ENCODE measurements at places on chromosomes 5 and 9.

DNA sequence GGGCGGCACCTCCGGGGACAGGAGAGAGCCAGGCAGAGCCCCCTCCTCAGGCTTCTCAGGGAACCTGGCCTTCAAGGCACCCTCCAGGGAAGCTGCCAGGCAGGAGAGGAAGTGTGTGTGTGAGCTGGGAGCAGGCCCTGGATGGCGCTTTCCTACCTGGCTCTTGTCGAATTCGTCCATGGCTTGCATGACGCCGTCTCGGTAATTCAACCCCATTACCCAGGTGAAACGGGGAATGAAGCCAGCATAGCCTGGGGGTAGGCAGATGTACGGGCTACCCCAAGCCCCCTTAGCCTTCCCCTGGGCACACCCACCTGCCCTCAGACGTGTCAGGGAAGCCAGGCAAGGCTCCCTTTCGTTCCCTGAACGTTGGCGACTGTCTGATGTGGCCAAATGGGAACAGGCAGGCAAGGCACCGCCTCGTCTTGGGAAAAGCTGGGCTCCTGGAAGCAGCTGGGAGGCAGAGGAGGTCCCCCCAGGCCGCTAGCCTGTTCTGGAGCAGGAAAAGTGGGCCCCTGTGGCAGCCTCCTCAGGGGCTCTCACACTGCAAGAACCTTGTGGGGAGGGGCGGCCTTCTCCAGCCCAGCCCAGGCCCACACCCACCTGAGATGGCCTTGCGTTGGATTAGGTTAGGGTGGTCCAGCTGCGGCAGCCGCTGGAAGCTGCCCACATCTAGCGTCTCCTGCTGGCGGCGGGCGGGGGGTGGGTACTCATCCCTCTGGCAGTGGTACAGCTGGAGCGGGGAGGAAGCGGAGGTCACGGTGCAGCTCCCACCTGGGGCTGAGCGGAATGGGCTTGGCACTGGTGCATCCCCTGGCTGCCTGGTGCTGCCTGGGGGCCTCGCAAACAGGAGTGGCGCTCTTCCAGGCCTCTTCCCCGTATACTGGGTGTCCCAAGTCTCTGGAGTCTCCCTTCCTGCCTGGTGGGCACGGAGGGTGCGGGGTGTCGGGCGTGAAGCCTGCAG is 3.7 kb downstream of the TUBB4B start:
- no peak for DNase-seq

DNA sequence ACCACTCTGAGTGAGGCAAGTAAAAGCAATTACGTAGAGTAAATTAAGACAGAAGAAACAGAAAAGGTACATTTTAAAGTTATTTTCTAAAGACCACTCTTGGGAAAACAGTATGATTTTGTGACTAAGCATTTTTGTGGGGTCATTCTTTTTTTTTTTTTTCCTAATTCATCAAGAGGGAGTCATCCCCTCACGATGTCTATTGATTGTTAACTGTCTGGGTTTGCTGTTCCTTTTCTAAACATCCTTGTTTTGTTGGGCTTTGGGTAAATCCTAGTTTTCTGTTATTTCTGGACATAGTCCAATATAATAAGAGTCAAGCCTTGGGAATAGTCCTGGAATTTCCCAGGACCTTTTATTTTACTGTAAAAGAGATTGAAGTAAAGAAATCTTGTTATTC is 63.8 kb downstream of the ANKRD55 start:
- DNase-seq, result no peak

DNA sequence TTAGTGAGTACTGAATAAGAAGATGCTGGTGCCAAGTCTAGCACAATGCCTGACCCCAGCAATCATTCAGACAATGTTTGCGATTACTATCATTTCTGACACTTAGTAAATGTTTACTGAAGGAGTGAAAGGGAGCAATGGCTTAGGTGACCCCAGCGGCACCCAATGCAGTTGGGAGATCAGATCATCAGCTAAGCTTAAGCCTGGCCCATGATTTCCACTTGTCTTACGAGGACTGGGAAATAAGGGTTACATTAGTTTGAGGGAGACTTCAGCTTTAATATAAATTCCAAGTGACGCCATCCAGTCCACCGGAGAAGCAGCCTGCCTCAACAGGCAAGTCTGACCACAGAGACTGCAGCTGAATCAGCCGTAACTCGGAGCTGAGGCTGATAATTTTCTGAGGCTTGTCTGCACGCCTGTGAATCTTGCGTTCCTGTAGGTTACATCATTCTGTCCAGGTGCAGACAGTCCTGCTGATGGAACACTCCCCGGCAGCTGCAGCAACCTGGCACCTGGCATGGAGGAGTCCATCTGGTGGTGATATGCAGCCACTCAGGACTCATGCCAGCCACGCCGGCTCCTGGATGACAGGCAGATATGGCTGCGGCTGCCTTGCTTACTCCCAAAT is 34.9 kb upstream of the FGF1 start:
- DNase-seq, result no peak

DNA sequence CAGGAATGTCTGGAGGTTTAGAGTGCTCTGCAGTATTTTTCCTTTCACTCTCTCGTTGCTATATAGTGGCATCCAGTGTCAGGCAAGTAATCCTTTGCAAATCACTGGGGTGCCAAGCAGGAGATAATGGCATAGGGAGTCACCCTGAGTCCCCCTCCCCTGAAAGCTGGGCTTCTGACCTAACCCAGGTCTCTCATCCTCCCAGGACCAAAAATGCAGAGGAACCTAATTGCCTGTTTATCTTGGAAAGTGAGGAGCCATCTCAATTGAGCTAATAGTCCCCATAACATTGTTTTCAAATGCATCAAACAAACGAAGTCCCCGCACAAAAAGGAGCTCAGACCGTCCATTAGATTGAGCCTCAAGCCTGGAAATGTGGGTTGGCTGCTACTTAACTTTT is 368.0 kb upstream of the IRX2 start:
- DNase-seq, result no peak

DNA sequence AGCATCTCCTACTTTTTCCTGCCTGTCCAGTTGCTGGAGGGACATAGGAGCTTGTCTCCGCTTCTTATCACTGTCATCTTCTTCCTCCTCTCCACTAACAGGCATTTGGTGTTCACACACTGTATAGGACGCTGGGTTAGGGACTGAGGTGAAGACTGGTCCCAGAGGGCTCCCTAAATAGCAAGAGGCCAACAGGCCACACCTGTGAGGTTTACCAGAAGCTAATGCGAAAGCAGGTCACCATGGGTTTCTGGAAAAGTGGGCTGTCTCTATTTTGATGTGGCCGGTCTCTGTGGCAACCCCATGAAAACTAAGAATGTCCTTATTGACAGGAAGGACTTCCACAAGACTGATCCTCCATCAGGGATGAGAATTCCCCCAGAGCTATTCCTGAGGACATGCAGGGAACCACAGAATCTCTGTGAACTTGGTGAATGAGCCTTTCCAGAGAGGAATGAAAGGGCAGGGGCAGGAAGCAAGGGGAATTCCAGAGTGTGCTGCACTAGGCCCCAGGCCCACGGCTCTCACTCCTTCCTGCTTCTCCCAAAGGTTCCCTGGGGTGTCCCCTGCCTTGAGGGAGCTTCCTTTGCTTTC is 61.7 kb downstream of the DAP start:
- DNase-seq, result no peak

- no peak for DNase-seq
These were observed 6.7 kb upstream of the PDE6A start for GRCh38 chr5:149951138-149951749.

DNA sequence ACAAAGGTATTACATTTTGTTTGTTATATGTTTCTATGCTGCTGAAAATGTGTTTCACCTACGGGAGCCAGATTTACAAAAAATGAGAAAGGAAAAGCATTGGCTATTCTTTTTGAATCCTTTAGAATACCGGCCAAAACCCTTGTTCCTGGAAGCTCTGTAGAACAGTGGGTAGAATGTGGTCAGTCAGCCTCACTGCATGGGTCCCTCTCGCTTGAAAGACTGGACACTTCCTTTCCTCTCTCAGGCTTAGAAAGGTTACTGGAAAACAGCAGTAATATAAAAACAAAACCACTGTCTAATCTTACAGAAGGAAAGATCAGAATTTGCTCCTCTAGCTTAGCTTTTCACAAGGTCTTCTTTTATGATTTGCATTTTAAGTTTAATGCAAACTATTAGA is 45.1 kb downstream of the OSTF1 start:
- DNase-seq, result no peak

GRCh38 chr5:94388773-94389514 is 229.5 kb downstream of the KIAA0825 start:
- DNase-seq, result no peak

- DNase-seq, result no peak
These were observed at the start of gene SPINK4 for GRCh38 chr9:33239921-33240320. SPINK4 (plus strand) TSS chr9:33240167; CDS start chr9:33240209, 42 bp downstream.

GRCh38 chr9:123682746-123683145 is 247.2 kb downstream of the DENND1A start:
- no peak for DNase-seq

GRCh38 chr9:134782921-134783698 is 97.5 kb upstream of the FCN2 start:
- no peak for DNase-seq
